ENCODE measurements at places on chromosomes 3 and 15. TPM values are rescaled to one million over a fixed set of nuclear protein-coding genes. Genes with fewer than 3 reads are reported as not detected.

GRCh38 chr3:53049987-53050386 lies 4.1 kb upstream of the SFMBT1 start:
- DNase-seq: no peak

Gene GOLGA6L4
- 0.16 TPM for total RNA-seq

GRCh38 chr15:43235536-43235935 lies 14.7 kb upstream of the EPB42 start:
- DNase-seq: no peak

DNA sequence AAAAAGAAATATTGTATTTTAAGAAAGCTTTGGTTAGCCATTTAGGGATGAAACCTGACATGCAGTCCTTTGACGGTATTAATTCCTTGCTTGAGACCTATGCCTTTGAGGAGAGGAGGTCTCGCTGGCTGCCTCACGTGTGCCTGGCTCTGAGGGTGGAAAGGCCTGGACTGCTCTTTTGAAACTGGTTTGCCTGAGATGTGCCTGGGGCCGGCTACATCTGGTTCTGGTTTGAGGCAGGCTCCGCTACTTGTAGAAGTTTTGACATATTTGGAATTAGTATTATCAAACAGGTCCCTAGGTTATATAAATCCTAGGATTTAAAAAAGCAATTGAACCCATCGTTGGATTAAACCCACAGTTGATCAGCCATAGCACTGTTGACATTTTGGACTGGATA lies 6.5 kb downstream of the NISCH start:
- no peak for DNase-seq

DNA sequence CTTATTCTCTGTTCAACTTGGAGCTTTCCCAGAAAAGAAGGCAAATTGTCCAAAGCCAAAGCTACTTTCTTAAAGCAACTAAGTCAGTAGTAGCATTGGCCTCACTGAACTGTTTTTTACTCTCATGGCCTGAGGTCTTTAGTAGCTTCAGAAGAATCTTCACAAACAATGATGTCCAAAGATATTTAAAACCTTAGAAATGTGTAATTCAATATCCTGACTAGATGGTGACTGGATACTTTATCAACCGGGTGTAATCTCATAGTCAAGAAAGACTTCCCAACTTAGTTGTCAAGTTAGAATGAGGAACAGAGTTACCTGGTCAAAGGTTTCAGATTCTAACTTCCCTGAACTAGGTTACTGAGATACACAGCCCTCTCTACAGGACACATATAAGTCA lies 226.3 kb upstream of the ARHGEF26 start:
- DNase-seq: no peak

DNA sequence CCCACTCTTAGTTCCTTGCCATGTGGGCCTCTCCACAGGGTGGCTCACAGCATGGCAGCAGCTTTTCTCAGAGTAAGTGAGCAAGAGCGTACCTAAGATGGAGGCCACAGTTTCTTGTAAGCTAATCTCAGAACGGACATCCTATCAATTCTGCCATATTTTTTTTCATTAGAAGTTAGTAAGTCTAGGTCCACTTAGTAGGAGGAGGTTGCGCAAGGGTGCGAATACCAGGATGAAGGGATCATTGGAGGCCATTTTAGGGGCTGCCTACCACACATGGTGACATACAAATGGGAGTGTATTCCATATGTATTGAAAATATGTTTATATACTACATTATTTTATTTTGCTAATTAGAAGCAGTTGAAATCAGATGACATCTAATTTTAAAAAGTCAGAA lies 31.5 kb downstream of the NR1D2 start:
- no peak for DNase-seq

Gene SERINC4
- not detected for total RNA-seq

Measured in SJSA1 (cell line).